Testis (tissue), 5 donors: ENCODE measurements at places on chromosomes 13 and 19.

GRCh38 chr19:4843647-4843965, 12.1 kb upstream of the TICAM1 start:
- H3K27me3 ChIP-seq: no peaks in the 10 kb centered on the region
- no peaks in the 10 kb centered on the region for H3K4me1 ChIP-seq
- no peak overlapping the region for H3K4me3 ChIP-seq
- no peak for DNase-seq
- H3K27ac ChIP-seq: no peak overlapping the region

DNA sequence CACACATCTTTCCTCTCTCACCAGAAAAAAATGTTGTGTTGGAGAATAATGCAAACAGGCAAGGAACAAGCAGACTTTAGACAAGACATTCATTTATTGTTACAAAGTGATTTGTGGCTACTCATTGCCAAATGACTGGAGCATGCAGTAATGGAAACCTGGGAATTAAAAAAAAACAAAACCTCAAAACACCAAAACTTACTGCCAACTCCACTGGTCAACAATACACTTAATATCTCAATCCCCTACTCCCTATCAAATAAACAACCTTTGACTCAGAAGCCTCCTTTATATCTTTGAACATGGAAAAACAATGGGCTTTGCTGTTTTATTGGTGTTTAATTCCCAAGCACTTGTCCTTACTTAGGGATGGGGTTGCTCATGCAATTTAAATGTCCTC, 112.8 kb downstream of the POSTN start:
- no peak overlapping the region for H3K27ac ChIP-seq
- no peak overlapping the region for H3K4me3 ChIP-seq
- H3K4me1 ChIP-seq: no peaks in the 10 kb centered on the region
- H3K27me3 ChIP-seq: no peaks in the 10 kb centered on the region
- H3K36me3 ChIP-seq: no peaks in the 10 kb centered on the region

GRCh38 chr19:58450856-58451357, 515 bp upstream of the ZNF324B start:
- no peak overlapping the region for H3K27ac ChIP-seq
- peak overlapping the region; percentile 81 for H3K4me3 ChIP-seq
- no peaks in the 10 kb centered on the region for H3K27me3 ChIP-seq

DNA sequence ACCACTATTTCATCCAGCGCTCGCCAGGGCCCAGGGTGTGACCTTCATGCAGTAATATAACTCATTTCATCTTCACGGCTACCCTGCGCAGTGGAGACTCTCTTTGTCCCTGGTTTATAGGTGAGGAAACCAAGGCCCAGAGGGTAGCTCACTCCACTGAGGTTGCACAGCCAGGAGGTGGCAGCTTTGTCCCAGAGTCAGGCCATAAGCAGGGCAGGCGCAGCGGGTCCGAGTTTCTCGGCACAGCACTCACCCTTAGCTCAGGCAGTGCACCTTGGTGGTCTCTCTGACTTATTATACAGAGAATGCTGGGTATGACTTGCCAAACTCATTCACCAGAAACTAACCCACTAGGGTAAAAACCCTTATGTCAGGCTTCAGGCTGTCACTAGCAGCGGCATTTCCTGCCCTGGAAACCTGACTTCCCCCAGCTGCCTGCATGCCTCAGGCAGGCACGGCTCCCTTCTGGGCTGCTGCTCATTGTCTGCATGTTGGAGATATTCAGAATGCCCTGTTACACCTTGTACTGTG, 24.5 kb downstream of the PPP5C start:
- no peak overlapping the region for H3K4me3 ChIP-seq
- H3K27ac ChIP-seq: no peak overlapping the region
- peaks cover 4% of the 10 kb centered on the region for H3K4me1 ChIP-seq
- H3K27me3 ChIP-seq: no peaks in the 10 kb centered on the region

- H3K4me3 ChIP-seq: no peak overlapping the region
- no peak overlapping the region for H3K27ac ChIP-seq
- no peaks in the 10 kb centered on the region for H3K36me3 ChIP-seq
- H3K27me3 ChIP-seq: no peaks in the 10 kb centered on the region
- no peak for DNase-seq
Measured at GRCh38 chr13:43522788-43523187, 264.0 kb downstream of the ENOX1 start.

- DNase-seq: no peak
- no peaks in the 10 kb centered on the region for H3K4me1 ChIP-seq
- H3K27ac ChIP-seq: no peak overlapping the region
Measured at GRCh38 chr13:25630329-25630900, 258.6 kb downstream of the ATP8A2 start.

DNA sequence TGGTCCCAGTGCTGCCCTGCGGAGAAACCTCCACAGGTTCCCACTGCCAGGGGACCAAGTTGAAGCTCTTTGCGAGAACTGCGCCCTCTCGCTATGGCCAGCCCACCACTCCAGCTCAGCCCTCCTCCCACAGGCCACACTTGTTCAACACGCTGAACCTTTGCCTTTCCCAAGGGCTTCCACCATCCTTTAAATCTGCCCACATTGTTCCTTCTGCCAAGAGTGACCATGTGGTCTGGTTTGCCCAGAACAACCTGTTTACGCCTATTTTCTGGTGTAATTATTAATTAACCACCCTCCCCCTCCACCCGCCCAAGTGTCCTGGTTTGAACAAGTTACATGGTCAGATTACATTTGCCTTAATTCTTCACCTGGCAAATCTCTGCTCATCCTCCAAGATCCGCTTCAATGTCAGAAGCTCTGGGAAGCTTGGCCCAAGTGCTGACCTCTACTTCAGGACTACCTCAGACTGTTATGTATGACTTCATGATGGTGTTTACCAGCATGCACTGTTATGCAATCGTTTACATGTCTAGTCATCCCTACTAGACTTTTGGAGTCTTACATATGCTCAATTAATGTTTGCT, 12.0 kb upstream of the USP12 start:
- H3K27ac ChIP-seq: no peak overlapping the region
- DNase-seq: no peak

- DNase-seq: peak; percentile 73
- no peaks in the 10 kb centered on the region for H3K27me3 ChIP-seq
- no peak overlapping the region for H3K27ac ChIP-seq
- no peaks in the 10 kb centered on the region for H3K36me3 ChIP-seq
- peaks cover 2% of the 10 kb centered on the region for H3K4me1 ChIP-seq
- peak overlapping the region; percentile 12 for H3K4me3 ChIP-seq
Measured at GRCh38 chr19:39265321-39265916, 2.8 kb upstream of the IFNL2 start.

GRCh38 chr13:113816946-113817859, 46.7 kb downstream of the GAS6 start:
- H3K4me1 ChIP-seq: peaks cover 56% of the 10 kb centered on the region

- peak overlapping the region; percentile 77 for H3K4me3 ChIP-seq
- peak; percentile 85 for DNase-seq
- peak overlapping the region; percentile 75 for H3K27ac ChIP-seq
- H3K36me3 ChIP-seq: no peaks in the 10 kb centered on the region
- peaks cover 18% of the 10 kb centered on the region for H3K4me1 ChIP-seq
Measured at GRCh38 chr19:32691952-32692726, 518 bp downstream of the NUDT19 start.

DNA sequence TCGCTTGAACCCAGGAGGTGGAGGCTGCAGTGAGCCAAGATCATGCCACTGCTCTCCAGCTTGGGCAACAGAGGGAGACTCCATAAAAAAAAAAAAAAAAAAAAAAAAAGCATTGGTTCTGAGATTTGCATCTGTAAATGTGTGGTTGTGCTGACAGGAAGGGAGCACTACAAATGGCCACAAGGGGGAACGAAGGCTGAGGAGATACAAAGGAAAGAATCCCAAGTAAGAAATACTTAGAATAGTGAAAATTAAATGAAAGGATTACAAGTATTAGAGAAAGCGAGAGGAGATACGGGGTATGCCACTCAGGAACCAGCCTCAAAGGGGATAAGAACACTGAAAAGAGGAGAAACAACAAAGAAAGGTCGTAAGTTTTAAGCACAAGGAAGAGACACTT, 284.9 kb downstream of the KLF12 start:
- no peak for DNase-seq
- no peak overlapping the region for H3K27ac ChIP-seq
- H3K4me1 ChIP-seq: no peaks in the 10 kb centered on the region
- H3K27me3 ChIP-seq: no peaks in the 10 kb centered on the region
- H3K36me3 ChIP-seq: no peaks in the 10 kb centered on the region
